NCI-H1092 (cell line): ENCODE measurements at places on chromosomes 5 and 9.

GRCh38 chr5:34656001-34656699 lies at the start of gene RAI14:
TSS of gene RAI14 (plus strand) at chr5:34656328. CDS start at chr5:34686920, 30,592 bp downstream.
- DNase-seq, result peak; percentile 25

DNA sequence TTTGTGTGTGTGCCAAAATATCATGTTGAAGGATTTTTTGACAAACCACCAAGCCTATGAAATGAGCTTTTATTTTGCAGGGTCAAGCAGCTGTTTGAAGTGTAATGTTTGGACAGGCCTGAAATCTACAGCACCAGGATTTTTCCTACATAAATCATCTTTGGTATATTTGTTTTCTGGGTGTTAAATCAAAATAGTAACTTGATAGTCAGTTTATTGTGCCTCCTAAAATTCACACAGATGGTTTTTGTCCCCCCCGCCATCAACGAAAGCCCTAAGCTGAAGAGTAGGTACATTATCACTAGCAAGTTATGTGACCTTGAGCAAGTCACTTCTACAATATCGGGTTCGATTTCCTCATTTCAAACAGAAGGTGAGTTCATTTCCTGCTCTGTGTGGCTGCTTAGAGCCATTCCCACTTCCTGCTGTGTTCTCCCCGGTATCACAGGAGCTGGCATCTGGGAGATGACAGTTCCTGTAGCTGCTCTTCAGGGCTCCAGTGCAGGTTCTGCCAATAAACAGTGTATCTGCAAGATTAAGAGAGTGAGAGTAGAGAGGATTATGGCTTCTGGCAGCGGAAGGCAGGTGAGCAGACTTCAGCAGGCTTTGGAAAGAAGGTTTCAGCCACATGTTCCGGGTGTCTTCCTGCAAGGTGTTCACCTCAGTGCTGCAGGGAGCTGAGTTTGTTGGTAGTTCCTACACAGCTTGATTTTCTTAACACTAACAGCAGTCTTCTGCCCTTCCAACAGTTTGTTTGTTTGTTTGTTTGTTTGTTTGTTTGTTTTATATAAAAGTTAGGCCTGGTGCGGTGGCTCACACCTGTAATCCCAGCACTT lies 48.4 kb upstream of the GNE start:
- DNase-seq, result no peak

- DNase-seq, result no peak
Observed at GRCh38 chr9:105114318-105114717, 130.1 kb upstream of the SLC44A1 start.

GRCh38 chr5:100826133-100826532 lies 76.9 kb downstream of the ST8SIA4 start:
- DNase-seq, result no peak

DNA sequence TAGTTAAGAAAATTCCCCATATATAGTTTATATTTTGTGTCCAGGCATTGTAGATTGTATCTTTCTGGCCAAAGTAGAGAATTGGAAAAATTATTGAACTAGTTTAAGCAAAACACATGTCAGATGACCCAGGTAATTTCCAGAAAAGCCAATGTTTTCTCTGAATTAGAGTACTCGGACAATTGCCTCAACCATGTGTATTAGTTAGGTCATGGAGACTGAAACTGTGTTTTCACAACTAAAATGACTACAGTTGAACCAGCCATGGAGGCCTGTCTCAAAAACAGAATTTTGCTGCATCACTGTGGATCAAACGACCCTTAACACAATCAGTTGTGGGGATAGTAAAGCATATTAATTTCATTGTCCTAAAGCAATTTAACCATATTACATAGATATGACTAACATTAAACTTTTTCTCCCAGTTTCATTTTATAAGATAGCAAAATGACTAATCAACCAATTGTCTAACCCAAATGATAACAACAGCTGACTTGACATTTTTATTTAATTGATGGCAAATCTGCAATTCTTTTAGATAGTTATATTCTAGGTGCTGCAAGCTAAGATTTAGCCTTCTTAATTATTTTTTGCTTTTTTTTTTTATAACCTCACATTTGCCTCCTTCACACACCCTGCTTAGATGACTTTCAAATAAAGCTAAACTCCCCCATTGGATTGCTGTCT lies 39.2 kb upstream of the SPDL1 start:
- DNase-seq, result no peak

DNA sequence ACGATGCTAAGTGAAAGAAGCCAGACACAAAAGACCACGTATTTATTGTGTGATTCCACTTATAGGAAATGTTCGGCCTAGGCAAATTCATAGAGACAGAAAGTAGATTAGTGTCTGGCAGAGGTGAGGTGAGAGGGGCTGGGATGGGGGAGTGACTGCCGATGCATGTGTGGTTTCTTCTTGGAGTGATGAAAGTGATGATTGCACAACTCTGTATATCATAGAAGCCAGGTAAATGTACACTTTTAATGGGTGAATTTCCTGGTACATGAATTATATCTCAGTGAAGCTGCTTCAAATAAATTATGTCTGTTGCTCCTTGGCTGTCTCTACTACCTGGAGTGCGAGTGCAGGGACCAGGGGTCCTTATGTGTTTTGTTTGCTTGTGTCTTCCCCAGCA lies 76.2 kb upstream of the PTCH1 start:
- DNase-seq, result no peak

DNA sequence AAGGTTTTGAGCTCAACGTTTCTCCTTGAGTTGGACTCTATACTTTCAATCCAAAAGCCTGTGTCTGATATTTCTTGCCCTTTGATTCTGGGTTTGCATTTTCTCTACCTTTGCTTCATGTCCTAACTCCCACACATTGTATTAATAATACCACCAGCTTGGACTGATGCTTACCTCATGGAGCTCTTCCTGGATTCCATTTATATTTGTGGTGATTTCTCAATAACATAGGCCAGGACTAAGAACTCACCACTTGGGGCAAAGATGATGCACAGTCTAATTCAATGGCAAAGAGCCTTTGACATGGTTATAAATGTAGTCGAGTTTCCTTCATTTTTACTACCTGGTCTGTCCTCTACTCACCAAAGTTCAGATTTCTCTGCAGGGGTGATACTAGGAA lies 27.5 kb upstream of the EFNA5 start:
- no peak for DNase-seq

DNA sequence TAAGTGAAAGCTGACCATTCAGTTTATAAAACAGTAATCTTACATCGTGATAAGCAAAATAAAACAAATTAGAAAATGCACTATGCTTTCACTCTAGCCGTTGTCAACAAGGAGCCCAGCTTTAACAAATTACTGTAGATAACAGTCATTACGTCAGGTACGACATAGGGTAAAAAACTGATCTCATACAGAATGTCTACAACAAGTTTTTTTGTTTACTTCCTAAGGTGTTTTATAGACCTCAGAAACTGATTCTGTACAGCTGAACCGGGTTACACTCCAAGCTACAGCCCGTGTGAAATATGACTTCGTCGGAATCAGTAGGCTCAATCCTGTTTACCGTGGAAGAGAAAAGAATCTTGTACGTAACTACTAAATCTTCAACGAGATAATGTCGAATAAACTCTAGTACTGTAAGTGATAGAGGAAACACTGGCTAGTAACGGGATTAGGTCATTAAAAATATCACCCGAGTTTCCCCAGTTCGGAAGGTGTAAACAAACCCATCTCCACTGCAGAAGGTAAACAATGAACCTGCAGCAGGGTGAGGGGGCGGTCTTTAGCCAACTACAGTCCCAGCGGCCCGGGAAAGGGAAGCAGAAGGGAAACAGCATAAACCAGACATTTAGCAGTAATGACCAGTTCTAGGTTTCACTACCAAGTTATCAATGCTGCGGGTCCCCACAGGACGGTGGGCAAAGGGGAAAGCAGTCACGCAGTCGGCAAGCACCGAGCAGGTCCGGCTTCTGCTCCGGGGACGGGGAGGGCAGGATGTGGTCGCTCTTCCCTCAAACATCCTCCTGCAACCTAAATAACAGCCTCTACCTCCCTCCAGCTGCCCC lies 1.1 kb downstream of the RICTOR start:
- no peak for DNase-seq

DNA sequence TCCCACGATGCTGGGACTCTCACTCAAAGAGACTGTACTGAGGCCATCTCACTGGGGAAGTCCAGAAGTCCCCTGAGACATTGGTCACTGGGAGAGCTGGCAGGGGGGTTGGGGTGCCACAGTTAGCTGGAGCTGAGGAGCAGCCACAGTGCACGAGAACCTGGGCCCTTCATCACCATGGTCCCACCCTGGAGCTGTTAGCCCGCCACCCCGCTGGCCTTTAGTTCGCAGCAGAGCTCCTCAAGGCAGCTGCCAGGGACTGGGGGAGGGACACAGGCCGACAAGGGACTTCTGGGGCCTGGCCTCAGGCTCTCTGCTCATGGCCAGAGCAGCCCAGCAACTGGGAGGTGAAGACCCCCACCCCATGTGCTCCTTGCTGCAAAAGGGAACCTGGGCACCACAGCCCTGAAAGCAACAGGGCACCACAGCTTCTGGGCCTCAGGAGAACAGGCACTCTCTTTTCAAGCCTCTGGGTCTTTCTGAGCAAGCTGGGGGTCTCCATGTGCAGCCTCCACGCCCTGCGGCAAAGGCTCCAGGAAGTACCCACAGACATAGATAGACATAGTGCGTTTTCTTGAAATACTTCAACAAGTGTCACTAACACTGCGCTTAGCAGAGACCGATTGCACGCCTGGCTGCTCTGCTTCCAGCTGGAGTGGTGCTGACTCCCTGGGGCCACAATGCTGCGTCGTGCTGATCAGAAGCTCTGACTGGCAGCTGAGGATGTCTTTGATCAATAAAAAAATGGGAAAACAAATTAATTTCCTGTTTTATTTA lies 46.0 kb downstream of the VAV2 start:
- DNase-seq, result no peak
